ENCODE measurements at places on chromosomes 16 and 17.

DNA sequence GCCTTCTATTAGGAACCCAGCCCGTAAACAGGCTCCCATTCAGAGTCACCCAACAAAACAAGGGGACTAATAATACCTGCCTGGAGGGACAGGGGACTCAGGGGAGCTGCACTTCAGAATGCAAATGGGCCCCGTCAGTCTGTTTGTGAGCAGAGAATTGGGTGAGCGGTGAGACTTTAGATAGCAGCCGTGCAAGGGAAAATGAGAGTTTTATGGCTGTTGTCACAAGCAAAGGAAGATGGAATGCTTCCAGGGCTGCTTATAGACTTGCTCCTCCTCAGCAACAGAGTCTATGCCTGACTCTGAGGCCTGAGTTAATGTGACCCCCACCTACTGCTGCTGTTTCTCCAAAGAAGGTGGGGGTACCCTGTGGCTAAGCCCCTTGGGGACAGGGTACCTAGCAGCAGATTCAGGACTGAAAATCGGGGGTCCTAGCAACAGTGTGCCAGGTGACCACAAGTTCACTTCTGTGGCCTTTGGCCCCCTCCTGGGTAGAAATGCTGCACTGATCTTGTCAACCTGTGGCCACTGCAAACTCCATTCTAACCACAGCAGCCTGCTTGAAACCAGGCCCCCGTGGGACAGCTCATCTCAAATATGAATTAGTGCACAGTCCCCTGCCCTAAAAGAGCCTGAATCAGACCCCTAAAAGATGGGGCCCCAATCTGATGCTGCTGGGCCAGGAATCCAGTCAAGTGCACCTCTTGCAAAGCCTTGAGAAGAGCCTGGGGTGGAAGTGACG, 126.4 kb downstream of the C16orf78 start:
- DNase-seq, result no peak

DNA sequence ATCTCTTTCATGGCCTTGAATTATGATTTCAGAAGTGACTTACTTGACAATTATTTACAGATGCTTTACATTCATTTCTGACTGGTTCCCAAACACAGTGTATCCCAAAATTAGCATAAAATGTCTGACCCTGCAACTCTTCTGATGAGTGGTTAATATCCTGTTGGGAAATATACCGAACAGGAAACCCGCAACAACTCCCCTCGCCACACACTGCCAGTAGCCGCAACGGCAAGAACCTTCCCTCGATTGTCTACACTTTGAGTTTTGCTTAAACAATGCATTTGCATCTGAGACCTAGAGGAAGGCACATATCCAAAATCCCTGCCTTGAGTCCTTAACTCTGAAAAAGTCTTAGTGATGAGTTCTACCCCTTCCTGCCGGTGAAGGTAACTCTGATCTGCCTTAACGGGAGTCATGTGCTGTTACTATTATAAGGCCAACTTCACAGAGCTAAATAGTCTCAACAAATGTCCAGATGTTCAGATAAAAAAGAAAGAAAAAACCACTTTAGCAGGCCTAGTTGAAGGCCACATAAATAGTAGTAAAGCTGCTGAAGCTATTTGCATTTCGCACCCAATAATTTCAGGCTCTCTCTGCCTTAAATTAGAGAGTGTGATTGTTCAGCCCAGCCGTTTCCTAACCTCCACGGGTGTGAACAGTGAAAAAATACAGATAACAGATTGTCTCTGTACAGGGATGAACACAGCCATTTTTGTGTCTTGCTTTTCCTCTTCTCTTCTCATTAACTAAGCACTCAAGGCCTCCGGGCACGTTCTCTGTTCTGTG, 321.1 kb downstream of the HS3ST3B1 start:
- DNase-seq, result no peak

DNA sequence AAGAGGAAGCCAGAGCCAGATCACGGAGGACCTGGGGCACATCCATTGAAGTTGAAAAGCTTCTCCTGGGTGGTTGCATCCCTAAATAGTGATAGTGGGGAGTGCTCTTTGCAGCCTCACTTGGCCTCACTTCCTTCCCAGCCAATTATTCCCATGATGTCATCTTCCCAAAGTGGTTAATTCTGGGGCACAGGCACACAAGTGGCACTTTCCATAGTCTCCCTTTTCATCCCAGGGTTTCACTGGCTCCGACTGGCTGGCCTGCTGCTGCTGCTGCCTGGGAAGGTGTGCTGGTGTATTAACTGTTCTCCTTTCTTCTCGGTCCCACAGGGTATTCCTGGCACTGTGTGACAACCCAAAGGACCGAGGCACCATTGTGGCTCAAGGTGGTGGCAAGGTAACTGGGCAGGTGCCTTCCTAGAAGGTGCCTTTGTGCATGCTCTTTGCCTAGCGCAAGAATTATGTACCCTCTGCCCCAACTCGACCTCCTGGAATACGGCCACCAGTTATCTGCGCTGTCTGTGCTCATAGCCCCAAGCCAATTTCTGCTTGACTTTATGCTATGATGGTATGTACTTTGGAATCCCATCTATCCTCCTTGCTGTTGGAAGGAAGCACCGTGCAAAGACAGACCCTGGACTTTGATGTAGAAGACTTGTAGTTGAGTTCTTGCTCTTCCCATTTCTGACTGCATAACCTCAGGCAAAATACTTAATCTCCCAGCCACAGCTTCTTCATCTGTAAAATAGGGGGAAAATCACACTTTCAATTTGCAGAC, 18.4 kb downstream of the SLC35G3 start:
- no peak for DNase-seq

DNA sequence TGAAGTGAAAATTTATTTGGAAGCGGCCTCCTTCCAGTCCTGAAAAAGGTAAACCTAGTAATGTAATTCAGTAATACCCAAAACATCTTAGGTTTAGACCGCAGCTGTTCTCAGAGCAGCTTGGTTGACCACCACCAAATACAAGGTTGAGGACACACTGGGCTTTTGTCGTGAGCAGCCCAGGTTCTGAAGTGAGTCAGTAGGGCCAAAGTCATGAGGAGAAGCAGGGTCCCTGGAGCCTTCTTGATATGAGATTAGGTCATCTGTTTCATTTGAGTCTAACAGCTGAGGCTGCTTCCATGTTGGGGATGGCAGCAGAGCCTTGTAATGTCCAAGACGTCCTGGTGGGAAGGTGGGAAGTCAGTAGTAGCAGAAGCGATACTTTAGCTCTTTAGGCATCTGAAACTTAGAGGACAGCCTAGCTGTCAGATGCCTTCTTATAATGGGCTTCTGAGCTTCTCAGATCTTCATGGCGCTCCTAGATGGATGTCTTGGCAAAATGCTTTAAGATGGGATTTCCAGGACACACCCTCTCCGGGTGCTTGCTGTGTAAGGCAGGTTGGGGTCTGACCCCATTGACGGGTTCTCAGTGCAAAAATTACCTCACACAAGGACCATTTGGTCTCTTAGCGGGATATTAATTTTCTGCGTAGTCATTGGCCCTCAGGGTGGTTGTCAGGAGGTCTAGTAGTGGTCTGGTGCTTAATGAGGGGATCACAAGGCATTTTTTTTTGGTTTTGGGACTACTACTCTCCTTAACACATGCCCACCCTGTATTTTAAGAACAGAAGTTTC, 2.4 kb downstream of the ALKBH5 start:
- DNase-seq, result no peak

DNA sequence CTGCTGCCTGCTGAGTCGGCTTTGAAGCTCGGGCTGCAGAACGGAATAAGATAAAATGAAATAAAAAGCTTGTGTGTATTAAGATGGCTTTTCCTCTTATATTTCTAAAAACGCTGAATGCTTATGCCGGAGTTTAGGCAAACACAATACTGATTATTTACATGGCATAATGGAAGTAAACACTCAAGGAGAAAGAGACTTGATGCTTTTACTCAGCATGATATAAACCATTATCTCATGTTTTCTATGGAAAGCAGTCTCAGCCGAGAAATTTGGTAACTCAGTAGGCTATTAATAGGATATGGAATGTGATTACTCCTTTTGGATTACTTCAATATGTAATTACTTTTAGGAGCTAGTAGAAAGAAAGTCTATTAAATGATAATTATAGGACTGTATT, 153.3 kb downstream of the CDH11 start:
- DNase-seq, result no peak

DNA sequence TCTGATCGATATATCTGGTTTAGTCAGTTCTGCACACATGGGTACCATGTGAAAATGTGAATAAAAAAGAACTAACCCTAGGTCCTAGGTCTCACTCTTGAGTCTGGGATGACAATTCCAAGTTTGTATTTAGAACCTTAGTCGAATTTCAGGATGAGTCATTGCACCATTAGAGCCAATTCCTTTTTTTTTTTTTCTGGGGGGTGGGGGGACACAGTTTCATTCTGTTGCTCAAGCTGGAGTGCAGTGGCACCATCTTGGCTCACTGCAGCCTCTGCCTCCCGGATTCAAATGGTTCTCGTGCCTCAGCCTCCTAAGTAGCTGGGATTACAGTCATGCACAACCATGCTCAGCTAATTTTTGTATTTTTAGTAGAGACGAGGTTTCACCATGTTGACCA, 41.6 kb downstream of the SPAG9 start:
- no peak for DNase-seq

DNA sequence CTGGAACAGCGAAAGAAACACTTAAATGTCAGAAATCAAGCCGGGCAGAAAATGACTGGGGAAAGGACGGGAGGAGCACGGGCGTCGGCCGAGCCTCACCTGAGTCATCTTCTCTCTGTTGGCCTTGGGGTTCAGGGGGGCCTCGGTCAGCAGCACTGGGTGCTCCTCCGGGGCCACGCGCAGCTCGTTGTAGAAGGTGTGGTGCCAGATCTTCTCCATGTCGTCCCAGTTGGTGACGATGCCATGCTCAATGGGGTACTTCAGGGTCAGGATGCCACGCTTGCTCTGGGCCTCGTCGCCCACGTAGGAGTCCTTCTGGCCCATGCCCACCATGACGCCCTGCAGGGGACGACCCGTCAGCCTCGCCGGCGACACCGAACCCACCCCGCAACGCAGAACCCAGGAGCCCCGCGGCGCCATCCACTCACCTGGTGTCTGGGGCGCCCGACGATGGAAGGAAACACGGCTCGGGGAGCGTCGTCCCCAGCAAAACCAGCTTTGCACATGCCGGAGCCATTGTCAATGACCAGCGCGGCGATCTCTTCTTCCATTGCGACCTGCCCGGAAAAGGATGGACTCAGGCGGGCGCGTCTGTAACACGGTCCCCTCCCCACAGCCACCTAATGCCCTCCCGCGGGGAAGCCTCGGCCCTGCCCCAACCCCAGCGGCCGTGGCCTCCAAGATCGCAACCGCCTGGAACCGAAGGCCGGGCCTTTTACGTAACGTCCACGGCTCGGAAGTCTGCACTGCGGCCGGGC, 616 bp downstream of the ACTG1 start:
- no peak for DNase-seq

DNA sequence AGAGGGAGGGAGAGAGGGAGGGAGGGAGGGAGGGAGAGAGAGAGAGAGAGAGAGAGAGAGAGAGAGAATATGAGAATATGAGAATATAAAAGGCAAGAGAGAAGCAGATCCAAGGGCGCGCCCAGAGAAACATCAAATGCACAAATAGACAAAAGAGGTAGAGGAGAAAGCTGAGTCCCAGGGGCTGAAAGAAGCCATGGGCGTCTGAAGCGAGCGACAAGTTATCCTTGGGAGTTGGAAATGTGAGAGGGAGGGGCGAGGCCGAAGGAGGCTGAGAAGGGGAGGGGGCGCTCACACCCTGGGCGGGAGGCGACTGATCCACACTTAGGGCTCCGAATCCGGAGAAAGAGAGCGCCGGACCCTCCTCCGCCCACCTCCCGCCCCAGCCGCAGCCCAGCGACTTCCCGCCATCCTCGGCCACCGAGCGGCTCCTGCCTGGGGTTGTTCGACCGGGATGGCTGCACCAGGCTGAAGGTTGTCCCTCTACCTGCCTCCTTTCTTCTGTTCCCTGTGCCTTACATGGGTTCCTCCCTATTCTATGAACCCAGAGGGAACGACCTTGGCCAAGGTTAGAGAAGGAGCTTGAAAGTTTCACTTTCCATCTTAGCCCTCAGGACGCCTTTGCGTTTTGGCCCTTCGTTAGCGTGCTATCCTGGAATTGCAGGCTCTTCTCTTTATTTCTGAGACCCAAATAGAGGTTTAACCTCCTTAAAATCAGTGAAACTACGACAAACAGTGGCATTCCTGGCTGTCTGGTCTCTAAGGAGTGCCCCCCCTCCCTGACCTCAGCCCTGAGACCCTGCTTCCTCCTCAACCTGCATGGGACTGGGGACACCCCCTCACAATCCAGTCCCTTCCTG, 21.2 kb upstream of the HOXB9 start:
- DNase-seq, result no peak

GRCh38 chr17:20733923-20734322, 154.4 kb downstream of the CDRT15L2 start:
- no peak for DNase-seq

GRCh38 chr17:44533533-44534246, 23.6 kb upstream of the FZD2 start:
- peak; percentile 90 for DNase-seq

GRCh38 chr17:30543456-30543855, 66.2 kb downstream of the GOSR1 start:
- DNase-seq, result no peak

- DNase-seq, result no peak
These were observed 70.7 kb downstream of the COG7 start for GRCh38 chr16:23382279-23382678.

DNA sequence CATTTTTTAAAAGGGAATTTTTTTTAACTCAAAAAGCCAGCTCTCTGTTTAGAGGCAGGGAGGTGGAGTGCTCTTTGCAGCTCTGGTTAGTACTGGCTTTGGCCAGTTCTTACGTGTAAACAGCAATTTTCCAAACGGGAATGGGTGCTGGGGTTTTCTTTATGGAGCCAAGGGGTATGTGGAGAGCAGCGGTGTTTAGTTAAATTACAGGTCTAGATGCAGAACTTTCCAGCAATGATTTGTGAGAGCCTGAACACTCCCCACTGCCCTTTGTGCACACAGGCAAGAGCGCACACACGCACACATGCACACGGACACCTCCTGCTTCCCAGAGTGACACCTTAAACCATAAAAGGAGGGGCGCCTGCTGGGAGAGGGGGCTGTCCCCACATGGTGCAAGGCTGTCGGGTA, 140.2 kb downstream of the MSI2 start:
- no peak for DNase-seq

GRCh38 chr17:78237401-78238012, 6.1 kb downstream of the TMEM235 start:
- DNase-seq, result peak; percentile 71

DNA sequence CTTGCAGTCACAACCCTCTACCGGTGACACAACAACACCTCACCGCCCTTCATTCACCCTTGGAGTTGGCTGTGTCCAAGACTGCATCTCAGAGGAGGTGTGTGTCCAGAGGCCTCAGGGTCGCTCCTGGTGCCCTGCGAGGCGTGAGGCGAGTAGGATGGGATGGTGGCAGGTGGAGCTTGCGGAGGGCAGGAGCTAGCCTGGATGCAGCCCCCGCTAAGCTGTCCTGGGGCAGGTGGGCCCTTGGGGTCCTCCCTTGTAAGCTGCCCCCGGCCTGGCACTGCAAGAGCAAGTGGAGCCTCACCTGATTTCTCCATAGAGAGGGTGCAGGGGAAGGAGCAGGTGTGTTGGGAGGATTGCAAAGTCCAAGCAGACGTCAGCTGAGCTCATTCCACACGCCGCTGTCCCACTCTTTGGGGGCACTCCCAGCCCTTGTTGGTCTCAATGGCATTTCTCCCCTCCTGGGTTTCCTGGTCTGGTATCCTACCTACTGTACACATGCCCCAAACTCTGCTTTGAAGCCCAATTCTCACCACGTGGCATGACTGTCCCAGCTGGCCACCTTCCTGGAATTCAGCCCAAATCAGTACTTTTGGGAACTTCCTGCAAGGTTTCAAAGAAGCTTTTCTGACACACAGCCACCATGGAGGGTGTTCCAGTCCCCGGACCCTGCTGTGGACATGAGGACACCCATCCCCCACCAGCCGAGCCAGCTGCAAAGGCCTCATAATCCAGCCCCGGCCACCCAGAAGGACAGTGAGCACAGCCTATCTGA, 18.1 kb upstream of the ICAM2 start:
- DNase-seq, result no peak

GRCh38 chr16:35552763-35553162, 2093.4 kb downstream of the TP53TG3F start:
- no peak for DNase-seq

Data from left hindlimb (tissue), 1 donor.